ENCODE measurements at places on chromosomes 11 and 22.

GRCh38 chr11:45723397-45723796 lies 58.0 kb upstream of the CHST1 start:
- no peak for DNase-seq

GRCh38 chr11:17418444-17419081 lies 30.1 kb upstream of the KCNJ11 start:
- no peak for DNase-seq

DNA sequence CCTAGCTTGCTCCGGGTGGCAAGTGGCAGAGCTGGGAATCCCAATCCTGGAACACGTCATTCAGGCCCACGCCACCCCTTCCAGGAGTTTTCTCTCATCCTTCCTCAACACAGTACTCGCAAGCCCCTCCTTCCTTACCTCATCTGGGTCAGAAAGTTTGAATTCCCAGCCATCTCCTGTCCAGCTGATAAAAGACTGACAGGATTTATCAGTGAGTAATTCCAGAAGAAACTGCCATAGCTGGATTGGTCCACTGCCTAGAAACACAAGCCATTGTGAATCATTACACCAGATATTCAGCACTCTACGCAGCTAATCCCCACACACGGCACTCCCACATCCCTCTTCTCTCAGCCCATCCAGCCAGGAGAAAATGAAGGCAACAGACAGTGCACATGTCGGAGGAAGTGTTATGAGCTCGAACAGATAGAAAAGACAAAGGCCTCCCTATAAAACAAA lies 124.0 kb downstream of the ETS1 start:
- no peak for DNase-seq

DNA sequence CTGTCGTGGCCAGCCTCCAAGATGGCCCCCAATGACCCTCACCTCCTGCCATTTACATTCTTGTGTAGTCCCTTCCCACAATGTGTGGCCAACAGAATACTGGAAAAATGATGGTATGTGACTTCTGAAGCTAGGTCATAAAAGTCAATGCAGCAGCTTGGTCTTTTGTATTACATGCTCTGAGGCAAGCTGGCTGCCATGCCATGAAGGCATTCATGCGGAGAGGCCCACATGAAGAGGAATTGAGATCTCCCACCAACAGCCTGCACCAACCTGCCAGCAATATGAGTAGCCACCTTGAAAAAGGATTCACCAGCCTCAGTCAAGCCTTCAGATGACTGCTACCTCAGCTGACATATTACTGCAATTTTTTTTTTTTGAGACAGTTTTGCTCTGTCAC lies 4.6 kb downstream of the MRTFA start:
- DNase-seq, result no peak

GRCh38 chr11:35232891-35233330 lies 93.9 kb downstream of the CD44 start:
- DNase-seq, result no peak

Data from central memory CD4-positive, alpha-beta T cell (primary cell).